Activated CD4-positive, CD25-positive, alpha-beta regulatory T cell treated with anti-CD3 and anti-CD28 coated beads, Interleukin-2, amount 50 U/mL, for 16 hours (primary cell): ENCODE measurements at places on chromosomes 1 and 21.

DNA sequence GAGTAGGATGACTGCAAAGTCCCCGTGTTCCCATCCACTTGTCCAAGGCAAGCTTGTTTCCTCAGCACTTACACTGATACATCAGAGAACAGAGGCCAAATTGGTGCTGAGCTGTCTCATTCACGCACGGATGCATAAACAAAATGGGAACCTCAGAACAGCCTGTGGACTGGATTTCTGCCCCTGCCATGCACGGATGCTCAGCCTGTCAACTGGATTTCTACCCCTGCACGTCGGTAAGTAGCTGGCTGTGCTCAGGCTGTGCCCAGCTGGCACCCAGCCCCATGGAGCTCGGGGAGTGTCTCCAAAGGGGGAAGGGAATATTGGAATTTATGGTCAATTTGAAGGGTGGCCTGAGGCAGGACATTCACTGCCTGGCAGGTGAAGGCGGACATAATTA lies 40.8 kb upstream of the TMPRSS2 start:
- DNase-seq, result no peak

DNA sequence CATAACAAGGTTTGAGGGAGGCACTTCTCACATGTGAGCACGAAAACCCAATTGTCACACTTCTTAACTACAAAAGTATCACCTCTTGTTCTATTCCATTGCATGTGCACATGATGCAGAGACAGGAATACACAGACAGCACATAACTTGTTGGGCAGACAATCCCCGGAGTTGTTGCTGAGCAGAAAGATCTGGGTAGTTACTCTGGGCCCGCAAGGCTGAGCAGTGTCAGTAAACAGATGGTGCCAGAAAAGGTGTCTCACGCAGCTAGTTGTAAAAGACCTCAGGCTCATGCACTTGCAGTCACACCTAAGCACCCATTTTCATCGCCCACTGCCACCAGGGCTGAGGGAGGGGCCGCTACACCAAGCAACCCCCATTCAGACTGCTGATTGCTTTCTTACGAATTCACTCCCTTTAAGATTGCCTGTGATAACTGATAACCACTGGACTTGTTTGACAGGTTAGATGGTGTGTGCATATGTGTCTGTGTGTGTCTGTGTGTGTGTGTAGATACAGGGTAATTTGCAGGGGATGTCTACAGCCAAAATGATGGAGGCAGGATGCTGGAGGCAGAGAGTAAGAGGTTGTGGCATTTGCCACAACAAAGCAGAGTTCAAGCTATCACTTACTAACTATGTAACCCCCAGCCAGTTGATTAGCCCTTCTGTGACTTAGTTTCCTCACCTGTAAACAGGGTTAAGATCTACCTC lies 4.2 kb downstream of the LGR6 start:
- DNase-seq, result no peak

GRCh38 chr1:5896706-5897660 lies 95.2 kb downstream of the NPHP4 start:
- DNase-seq, result no peak

DNA sequence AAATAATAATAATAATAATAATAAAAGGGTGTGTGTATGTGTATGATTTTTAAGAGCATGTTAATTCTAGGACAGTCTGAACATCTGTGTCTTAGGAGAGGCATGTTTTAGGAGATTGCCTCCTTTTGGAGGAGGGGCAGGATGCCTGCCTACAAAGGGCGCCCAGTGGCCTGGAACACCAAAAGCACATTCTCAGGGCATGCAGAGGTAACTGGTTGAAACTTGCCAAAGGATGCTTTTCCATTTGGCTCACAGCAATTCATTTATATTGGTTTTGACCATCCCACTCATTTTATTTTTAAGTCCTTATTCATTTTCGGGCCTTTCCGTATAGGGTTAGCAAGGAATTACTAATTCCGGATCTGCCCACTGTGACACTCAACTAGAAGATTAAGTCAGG lies 21.1 kb upstream of the LAMC2 start:
- no peak for DNase-seq

- no peak for DNase-seq
Measured at GRCh38 chr1:182175361-182175931, 113.9 kb upstream of the ZNF648 start.

GRCh38 chr1:54781023-54781723 lies 16.9 kb upstream of the PARS2 start:
- no peak for DNase-seq

DNA sequence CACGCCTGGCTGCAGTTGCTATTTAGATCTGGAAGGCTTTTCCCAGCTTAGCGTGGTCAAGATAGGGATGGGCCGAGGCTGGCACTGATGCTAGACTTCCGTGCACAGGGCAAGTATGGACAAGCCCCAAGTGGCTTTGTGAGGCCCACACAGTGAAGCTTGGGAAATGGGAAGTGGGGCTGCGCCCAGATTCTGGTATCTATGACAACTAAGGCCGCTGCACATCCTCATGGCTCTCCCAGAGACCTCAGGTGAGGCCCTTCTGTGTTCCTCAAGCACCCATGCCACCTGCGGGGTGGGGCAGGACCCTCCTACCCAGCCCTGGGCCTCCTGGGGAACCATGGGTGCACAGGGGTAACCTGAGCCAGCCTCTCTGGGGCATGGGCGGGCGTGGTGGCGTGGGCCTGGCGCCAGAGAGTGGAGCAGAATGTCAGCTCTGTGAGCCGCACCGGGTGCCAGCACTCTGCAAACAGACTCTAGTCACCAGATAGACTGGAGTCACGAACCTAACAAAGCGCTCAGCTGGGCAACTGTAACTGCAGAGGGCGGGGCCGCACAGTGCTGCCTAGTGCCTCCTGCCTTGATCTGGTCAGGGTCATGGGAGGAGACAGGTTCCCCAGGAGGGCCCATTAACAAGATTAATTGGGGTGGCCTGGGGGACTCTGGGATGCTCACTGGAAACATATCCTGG lies 46.4 kb downstream of the ELF3 start:
- DNase-seq, result no peak

- no peak for DNase-seq
Measured at GRCh38 chr1:234241941-234242490, 131.2 kb upstream of the COA6 start.

- DNase-seq, result no peak
Measured at GRCh38 chr1:175073061-175073460, 5.4 kb downstream of the TNN start.

- no peak for DNase-seq
Measured at GRCh38 chr1:31869449-31869848, 53.6 kb upstream of the SPOCD1 start.

DNA sequence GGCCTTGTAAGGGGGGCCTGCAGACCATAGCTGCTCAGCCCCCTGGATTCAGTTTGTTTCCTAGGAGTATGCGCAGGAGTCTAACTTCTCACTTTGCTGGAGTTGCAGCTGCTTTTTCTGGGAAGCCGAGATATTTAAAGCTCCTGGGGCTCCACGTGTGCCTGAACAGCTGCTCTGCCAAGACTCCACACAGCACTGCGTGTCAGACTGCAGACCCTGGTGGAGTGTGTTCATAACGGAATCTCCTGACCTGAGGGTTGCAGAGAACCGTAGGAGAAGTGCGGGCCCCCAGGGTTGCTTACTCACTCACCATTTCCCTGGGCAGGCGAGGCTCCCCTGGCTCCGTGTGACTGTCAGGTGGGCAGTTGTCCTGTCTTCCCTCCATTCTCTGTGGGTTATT lies 474.3 kb upstream of the TMPRSS15 start:
- DNase-seq, result no peak

GRCh38 chr1:151058692-151059091 lies 730 bp downstream of the CDC42SE1 start:
- no peak for DNase-seq

DNA sequence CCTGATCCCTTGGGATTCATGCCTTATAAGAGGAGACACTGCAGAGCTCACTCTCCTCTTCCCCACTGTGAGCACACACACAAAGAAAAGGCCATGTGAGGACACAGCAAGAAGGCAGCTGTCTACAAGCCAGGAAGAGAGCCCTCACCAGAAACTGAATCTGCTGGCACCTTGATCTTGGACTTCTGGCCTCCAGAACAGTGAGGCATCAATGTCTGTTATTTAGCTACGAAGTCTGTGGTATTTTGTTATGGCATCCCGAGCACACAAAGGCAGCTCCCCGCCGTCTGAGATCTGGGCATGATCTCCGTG lies 47.1 kb upstream of the RPL11 start:
- no peak for DNase-seq

DNA sequence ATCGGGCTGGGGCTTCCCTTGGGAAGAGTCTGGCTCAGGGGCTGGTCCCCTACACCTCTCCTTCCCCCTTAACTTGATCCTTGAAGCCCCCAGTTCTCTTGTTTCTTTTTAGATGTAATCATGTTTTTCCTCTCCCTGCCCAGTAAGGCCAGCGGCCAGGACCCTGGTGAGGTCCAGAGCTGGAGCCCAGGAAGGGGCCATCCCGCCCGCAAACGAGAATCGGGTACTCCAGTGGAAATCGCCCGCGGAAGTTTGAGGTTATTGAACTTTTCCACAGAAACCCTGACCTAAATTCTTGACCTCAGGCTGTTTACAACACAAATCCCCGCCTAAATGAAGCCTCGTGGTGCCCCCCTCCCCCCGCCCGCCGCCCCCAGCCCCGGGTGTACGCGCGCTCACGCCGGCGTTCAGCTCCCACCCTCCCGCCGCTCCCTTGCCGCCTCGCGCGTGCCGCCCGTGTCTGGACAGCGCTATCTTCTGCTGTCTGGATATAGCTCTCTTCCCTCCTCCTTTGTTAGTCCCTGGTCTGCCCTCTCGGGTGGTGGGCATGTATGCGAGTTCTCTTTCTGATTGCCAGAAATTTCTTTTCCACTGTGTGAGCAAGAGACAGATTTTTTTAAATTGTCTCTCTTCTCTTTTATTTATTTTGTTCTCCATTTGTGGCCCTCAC lies 165.9 kb upstream of the CACNA1E start:
- no peak for DNase-seq

GRCh38 chr1:4048076-4048475 lies 148.0 kb upstream of the C1orf174 start:
- DNase-seq, result no peak

GRCh38 chr21:45079351-45079750 lies 5.0 kb downstream of the ADARB1 start:
- DNase-seq, result no peak

DNA sequence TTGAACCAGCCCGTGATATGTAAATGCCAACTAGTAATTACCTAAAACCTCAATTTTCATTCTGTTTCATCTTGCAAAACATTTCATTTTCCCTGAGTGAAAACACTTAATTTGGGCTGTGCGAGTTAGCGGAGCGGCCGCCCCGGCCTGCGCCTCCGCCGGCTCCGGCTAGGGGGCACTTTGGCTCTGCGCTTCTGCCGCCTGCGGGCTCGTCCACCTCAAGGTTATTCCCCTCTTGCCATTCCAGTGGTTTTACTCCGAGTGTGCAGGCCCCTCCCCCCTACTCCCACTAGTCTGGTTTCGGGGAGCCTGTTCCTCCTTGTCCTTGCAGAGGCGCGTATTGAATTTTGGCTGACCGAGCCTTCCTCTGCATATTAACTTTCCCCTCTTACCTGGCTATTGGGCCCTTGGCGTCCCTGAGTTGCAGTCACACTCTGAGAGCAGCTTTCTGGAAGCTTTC lies 55.6 kb downstream of the PEX14 start:
- DNase-seq, result no peak

DNA sequence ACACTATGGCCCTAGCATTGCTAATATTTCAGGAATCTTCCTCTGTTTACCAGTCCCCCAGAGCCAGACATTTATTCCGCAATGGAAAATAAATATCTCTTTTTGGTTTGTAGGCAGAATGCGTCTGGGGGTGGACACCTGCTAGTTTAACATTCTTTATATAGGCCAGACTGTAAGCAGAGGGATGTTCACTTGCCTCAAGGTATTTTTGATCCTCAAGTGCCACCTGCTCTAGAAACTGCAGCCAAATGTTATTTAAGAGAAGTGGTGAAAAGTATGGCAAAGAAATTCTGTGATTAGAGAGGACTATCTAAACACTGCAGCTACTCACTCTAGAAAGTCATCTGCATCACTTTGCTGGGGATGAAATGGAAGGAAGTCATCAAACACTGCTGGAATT lies 164.7 kb downstream of the NEGR1 start:
- no peak for DNase-seq

- DNase-seq, result no peak
Measured at GRCh38 chr1:96683931-96684330, 37.7 kb upstream of the PTBP2 start.

DNA sequence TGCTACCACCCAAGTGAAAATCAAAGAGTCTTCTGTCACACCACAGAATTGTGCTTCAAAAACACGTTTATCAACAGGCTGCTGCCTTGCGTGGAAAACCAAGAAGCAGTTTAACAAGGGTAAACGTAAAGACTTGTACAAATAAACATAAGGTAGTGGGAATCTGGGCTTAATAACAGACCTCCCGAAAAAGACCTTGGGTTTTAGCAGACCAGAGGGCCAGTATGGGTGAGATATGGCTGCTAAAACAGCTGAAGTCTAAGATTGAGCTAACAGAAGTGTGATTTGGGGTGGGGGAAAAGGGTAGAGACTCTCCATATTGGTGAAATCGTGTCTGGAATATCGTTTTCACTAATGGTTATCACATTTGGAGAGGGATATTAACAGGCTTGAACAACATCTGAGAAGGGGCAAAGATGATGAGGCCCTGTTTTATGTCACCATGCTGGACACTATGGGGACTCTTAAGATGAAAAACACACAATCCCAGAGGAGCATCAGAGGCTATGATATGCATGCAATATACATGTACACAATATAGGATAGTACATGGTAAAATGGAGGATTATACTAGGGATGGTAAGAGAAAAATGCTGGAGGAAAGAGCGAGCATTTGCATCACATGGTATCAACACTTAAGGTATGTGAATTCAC lies 1.4 kb downstream of the MOV10 start:
- DNase-seq, result no peak

DNA sequence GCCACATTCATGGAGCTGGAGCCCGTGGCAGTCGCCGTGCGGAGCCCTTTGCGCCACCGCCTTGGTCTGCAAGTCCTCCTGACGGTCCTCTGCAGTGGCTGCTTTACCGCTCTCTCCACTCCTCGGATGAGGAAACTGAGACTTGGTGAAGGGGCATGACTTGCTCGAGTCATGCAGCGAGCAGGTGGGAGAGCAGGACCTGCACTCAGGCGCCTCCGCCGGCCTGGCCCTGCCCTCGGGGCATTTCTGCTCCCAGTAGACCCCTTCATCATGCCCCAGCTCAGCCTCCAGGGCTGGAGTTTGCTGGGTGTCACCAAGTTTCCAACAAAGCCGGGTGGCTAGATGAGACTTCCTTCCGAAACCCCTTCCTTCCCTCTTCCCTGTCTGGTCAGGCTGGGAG lies 100.0 kb upstream of the TARDBP start:
- DNase-seq, result no peak

- DNase-seq, result no peak
Measured at GRCh38 chr1:43302201-43302600, 1.4 kb downstream of the TIE1 start.

- DNase-seq, result no peak
Measured at GRCh38 chr1:177944016-177944949, 25.6 kb downstream of the SEC16B start.

DNA sequence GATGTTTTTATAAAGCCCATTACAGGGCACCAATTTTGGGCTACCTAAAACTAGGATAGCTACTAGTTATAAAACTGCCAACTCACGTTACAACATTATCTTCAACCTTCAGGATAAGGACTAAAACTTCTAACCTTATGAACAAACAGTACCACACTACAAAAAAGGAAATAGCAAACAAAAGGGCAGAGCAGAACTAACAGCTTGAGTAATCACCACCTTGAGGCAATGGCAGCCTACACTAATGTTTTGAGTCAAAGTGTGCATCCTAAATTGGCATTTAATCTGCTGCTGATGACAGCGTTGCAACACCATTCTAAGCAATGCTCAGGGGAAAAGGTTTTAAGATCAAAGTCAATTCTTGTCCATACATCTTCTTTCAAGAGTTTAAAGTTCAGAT lies 27.2 kb downstream of the PTP4A2 start:
- no peak for DNase-seq
